Foreskin fibroblast (primary cell): ENCODE measurements at places on chromosomes 6 and 20.

- no peak for DNase-seq
Observed at GRCh38 chr6:424741-425417, 33.3 kb downstream of the IRF4 start.

DNA sequence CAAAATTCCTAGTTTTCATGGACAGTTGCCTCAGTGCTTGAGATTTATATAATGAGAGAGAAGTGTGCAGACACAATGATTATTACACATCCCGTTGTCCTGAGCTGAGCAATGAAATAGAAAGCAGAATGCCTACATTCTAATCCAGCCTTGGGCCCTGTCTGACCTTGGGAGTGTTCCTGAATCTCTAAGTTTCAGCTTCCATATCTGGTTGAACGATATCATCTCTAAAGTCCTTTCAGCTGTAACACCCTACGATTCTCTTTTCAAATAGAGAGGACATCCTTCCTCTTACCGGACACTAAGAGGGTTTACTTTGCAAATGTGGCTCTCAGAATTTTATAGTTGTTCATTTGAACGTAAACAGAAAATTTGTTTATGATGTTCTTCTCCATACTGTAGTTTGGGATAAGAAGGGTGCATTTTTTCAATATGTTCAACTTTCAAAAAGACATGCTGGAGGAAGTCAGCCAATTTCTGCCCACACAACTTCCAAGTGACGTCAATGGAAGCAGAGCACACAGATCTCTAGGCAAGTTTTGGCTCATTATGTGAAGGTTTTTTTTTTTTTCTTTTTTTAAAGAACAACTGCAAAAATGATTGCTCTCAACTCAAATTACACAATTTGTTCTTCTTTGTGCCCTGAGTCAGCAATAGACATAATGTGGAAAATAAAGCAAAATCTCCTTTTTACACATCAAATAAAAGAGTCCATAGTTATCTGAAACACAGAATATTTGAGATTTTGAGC, 50.4 kb downstream of the PDE7B start:
- DNase-seq = peak; percentile 77

- no peak for DNase-seq
Observed at GRCh38 chr20:18926965-18927364, 113.4 kb downstream of the SCP2D1 start.

GRCh38 chr6:41707565-41708200, 27.7 kb downstream of the TFEB start:
- no peak for DNase-seq

- no peak for DNase-seq
Observed at GRCh38 chr6:22294301-22294700, 2.5 kb downstream of the PRL start.

GRCh38 chr20:49986049-49986448, 3.3 kb downstream of the SNAI1 start:
- no peak for DNase-seq

DNA sequence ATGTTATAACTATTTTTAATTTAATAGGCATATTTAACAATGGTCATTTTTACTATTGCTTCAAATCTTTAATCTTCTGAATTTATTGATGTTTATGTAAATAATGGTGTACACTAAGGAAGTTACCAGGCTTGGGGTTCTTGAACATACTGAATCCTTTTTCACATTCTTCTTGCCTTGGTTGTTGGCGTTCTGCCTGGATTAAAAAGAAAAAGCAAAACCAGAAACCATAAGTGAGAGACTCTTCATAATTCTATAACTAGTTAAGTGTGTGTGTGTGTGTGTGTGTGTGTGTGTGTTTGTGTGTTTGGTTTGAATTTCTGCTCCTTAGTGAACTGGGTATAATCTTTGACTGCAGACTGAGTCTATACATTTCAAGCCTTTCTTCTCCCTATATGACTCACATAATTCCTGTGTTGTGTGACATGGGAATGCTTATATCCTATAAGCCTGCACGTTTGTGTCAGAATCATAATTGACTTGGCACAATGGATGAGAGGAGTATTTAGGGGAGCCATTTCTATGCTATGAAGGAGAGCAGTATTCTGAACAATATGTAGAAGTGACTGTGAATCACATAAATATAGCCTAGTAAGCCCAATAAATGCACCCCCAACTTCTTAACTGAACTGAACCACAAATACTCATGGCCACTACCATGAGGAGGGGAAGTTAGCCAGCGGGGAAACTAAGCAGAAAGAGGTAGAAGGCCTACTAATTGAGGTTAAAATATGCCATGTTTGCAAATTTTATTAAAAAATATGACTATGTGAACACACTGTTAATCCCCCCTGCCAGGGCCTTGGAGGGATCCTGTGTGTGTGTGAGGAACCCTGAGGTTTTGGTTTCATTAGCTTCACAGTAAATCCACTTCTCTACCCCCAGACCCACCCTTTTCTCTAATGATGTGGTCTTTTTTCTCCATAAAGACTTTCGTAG, 425.5 kb downstream of the BCKDHB start:
- peak; percentile 30 for DNase-seq

GRCh38 chr6:135054226-135054568, 425 bp downstream of the HBS1L start:
- DNase-seq = no peak

- DNase-seq = no peak
Observed at GRCh38 chr6:122853259-122853995, 64.4 kb downstream of the SMPDL3A start.

DNA sequence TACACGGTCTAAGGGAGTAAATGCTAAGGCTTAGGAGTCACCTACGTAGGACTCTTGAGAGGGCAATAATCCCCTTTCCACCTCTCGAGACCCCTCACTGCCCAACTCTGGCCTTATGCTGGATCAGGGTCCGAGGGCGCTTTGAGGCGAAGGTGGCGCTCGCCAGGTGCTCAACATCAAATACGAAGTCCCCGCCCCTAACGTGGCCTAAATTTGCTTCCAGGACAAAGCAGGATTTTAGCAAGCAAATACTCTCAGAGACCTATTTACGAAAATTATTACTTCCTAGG, 406 bp upstream of the TRIM26 start:
- no peak for DNase-seq

DNA sequence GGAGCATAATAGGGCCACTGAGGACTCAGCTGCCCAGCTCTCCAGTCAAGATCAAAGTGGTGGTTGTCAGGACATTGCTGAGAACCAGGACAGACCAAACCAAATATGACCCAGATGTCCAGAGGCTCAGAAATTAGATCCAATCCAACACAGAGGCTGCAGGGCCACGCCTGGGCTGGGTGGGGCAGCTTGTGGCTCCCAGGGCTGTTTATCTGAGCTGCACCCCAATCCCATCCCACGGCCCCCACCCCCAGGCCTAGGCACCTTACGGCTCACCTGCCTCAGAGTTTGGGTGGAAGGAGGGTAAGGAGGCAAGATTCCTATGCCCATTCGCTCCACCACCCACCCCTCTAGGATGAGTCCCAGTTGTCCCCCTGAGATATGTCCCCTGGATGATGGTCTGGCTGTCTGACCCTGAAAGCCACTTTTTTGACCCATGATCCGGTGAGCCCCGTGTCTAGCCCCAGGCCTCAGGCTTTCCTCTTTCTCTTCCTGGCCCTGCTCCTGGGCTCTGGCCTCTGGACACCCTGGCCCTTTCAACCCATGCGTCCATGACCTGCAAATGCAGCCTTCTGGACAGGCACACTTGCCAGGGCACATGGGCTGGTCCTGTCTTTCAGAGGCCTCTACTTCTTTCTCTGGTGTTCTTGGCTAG, 40.0 kb downstream of the CPXM1 start:
- DNase-seq = no peak

- DNase-seq = no peak
Observed at GRCh38 chr6:44047179-44047546, 80.1 kb downstream of the MRPL14 start.

GRCh38 chr20:64049060-64049877, at the start of gene SOX18:
Gene SOX18 (minus strand): TSS chr20:64049639. CDS start chr20:64049516, 123 bp downstream.
- DNase-seq = peak; percentile 60

- no peak for DNase-seq
Observed at GRCh38 chr6:3085074-3085473, 16.8 kb downstream of the RIPK1 start.

GRCh38 chr20:33827634-33828325, 16.6 kb downstream of the CHMP4B start:
- no peak for DNase-seq

- DNase-seq = no peak
Observed at GRCh38 chr20:34578025-34578424, 19.5 kb downstream of the MAP1LC3A start.
